ENCODE measurements at places on chromosomes 11 and 22. TPM values are rescaled to one million over a fixed set of nuclear protein-coding genes. Genes with fewer than 3 reads are reported as not detected.

CTSD gene
- 326 TPM for polyA plus RNA-seq

GP1BB gene
- 1.1 TPM for polyA plus RNA-seq

RASL10A gene
- polyA plus RNA-seq: 0.36 TPM

OR8G1 gene
- not detected for polyA plus RNA-seq

ARSA gene
- 22.5 TPM for polyA plus RNA-seq

LRRC32 gene
- polyA plus RNA-seq: 0.25 TPM

DBX1 gene
- not detected for polyA plus RNA-seq

CEND1 gene
- polyA plus RNA-seq: 1.3 TPM

LRRC74B gene
- polyA plus RNA-seq: 0.04 TPM

JAML gene
- not detected for polyA plus RNA-seq

HPS4 gene
- polyA plus RNA-seq: 11.8 TPM

TMEM132A gene
- 88.0 TPM for polyA plus RNA-seq

SMC1B gene
- 0.03 TPM for polyA plus RNA-seq

VSIG2 gene
- not detected for polyA plus RNA-seq

PITPNM1 gene
- polyA plus RNA-seq: 36.4 TPM

CDKN1C gene
- 0.16 TPM for polyA plus RNA-seq

DEUP1 gene
- polyA plus RNA-seq: not detected

C11orf42 gene
- not detected for polyA plus RNA-seq

AQP11 gene
- polyA plus RNA-seq: 2.6 TPM

CTSF gene
- polyA plus RNA-seq: 23.0 TPM

ZNRF3 gene
- 5.5 TPM for polyA plus RNA-seq

CABP4 gene
- not detected for polyA plus RNA-seq

MISFA gene
- polyA plus RNA-seq: 6.3 TPM

KCNQ1 gene
- 0.13 TPM for polyA plus RNA-seq

CD3D gene
- polyA plus RNA-seq: not detected

All from A549 (cell line).